ENCODE measurements at places on chromosomes 3 and 15. TPM values are rescaled to one million over a fixed set of nuclear protein-coding genes. Genes with fewer than 3 reads are reported as not detected.

DNA sequence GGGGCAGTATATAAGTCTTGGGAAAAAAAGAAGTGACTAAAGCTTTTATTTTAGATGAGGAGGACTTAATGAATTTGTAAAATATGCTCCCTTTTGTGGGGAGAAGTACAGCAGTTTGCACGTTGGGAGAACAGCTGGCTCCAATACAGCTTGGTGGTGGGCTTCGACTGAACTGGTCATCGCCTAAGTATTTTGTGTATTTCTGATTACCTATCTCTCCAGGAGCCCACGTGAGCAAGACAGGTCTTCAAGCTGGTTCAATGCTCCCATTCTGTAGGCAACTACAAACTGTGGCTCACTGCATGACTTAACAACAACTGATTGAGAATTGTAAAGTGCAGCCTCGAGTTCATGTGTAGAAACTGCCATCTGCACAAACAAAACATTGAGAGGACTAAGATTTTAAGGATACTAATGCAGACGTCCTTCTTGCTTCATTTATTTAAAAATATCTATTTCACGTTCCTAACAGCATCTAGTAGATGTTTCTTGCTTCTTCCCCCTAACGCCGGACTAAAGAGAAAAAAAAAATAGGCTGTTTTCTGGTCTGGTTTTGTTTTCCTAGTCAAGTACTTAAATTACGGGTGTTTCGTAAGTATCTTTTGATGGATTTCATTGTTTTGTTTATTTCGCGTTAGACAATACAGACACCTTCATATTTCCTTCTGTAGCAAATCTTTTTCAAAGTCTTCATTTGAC, 1.4 kb upstream of the GREM1 start:
- DNase-seq: no peak

THSD4 gene
- 34.2 TPM for total RNA-seq

NEK10 gene
- 2.0 TPM for total RNA-seq

GOLGA6D gene
- not detected for total RNA-seq
